Stimulated activated CD8-positive, alpha-beta memory T cell treated with anti-CD3 and anti-CD28 coated beads, Interleukin-4, amount 100 ng/mL, for 1 hour (primary cell): ENCODE measurements at places on chromosomes 1 and 21.

- DNase-seq = no peak
These were observed 141.5 kb downstream of the PTPRC start for GRCh38 chr1:198780376-198780775.

GRCh38 chr21:41500363-41500762 is 7.6 kb downstream of the TMPRSS2 start:
- no peak for DNase-seq

- DNase-seq = no peak
These were observed 165.9 kb downstream of the ADGRL4 start for GRCh38 chr1:78840453-78841271.

DNA sequence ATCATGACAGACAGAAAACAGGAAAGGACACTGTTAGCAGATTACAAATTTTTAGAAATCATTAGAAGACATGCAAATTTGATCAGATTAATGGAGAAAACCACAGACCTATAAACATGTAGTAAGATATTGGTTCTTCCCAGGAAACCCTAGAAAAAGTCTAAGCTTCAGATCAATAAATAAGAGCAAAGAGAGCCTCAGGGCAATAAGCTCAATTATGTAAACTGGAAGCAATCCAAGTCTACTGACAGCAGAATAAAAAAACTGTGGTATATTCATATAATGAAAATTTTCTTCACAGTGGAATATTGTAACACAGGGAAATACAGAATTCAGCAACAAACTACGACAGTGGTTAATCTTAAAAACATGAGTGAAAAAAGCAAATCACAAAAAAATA is 36.3 kb downstream of the NRDC start:
- DNase-seq = no peak

DNA sequence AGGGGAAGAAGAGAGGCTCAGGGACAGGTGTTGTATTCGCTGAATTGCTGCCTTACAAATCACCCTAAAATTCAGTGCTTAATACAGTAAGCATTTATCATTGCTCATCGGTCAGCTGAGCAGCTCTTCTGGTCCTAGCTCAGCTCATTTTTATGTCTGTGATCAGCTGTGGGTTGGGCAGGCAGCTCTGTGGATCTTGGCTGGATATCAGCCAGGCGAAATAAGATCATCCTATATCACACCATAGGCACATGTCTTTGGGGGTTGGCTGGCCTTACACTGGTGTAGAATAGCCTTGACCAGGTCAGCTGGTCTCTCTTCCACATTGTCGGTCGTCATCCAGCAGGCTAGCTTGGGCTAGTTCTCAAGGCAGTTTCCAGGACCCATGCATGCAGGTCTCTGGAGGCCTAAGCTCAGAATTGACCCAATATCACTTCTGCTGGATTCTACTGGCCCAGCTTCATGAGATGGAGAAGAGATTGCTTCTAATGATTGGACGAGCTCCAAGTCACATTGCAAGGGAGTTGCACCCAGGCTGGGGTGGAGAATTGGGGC is 448.6 kb downstream of the KIF26B start:
- DNase-seq = no peak

- no peak for DNase-seq
These were observed 42.8 kb downstream of the KCNK1 start for GRCh38 chr1:233656687-233657086.

DNA sequence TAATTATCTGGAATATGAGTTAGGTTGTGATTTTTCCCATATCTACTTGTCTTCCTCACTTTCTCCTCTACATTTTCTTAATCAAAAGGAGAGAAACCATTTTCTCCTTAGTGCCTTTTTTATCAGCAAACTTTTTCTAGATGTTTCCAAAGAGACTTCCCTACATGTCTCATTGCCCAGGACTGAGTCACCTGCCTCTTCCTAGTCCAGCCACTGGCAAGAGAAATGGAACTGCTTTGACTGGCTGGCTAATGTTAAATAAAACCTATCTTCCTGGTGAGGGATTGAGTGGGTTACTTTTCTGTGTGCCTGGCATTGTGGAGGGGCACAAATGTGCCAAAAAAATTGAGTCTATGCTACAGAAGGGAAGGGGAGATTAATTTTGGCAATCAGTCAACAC is 52.1 kb upstream of the CD5L start:
- DNase-seq = no peak
